Stimulated activated CD8-positive, alpha-beta memory T cell treated with anti-CD3 and anti-CD28 coated beads, Interleukin-15, amount 100 ng/mL, for 4 hours (primary cell): ENCODE measurements at places on chromosomes 16 and 17.

- no peak for DNase-seq
Observed at GRCh38 chr17:28227316-28228108, 91.5 kb upstream of the TMEM97 start.

GRCh38 chr16:85586380-85587104 is 26.6 kb upstream of the GSE1 start:
- no peak for DNase-seq

- DNase-seq = no peak
Observed at GRCh38 chr17:47983492-47984223, 12.7 kb downstream of the CDK5RAP3 start.

GRCh38 chr16:11510178-11510973 is 76.3 kb downstream of the LITAF start:
- no peak for DNase-seq

- DNase-seq = no peak
Observed at GRCh38 chr17:75301049-75301448, 11.8 kb upstream of the SLC25A19 start.

GRCh38 chr17:62652251-62653001 is 25.0 kb downstream of the MRC2 start:
- DNase-seq = no peak

DNA sequence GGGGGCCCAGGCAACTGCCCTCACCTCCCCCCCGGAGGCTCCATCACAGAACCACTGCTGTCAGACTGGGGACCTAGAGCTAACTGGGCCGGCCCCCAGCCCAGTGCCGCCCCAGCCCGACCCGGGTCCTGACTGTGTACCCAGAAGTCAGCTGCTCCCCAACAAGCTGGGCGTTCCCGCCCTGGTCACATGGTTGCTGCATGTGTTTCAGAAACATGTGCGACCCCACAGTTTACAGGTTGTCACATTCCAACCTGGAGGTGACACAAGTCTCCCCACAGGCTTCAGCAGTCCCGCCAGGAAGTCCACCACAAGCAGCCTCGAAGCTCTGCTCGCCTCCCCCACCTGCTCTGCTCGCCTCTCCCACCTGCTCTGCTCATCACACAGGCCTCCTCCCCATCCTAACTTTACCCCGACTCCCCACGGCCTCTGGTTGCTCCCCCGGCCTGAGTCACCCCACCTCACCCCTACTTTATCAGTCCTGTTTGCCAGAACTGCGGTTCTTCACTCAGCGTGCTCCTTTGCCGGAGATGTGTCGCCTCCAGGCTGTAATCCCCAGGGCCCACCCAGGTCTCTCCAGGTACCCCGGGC is 968 bp downstream of the MRPL28 start:
- no peak for DNase-seq

DNA sequence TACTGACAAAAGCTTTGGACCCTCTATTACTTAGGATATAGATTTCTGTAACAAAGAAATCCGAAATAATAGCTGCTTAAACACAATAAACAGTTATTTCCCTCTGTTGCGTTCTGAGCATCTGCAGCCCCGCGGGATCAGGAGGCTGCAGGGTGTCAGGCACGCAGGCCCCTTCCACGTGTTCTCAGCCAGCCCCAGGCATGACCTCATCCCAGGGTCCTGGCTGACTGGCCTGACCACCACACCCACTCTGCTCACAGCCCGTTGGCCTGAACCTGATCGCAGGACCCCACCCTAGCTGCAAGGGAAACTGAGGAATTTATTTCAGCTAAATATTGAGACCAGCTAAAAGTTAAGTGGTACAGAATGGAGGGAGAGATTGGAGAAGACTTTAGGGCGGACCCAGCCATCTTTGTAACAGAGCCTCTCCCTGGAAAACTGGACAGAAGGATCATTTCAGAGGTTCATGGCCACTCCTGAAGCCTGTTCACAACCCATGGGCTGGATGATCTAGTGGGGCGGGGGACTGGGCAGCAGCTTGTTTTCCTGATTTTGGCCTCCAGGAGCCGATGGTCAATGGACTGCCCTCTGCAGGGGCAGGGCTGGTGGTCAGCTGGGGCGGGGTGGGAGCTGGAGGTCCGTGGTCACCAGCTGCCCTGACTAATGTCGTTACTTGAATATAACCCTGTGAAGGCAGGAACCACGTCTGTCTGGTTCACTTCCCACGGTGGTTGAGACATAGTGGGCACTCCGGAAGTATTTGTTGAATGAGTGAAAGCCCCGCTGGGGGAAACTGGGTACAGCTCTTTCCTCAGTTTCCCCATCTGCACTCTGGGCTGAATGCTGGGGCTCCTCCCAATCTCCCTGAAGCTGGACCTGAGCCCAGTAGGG is 10.9 kb downstream of the CETP start:
- DNase-seq = no peak

GRCh38 chr17:61423967-61424649 is 24.5 kb downstream of the TBX2 start:
- no peak for DNase-seq

GRCh38 chr17:45962221-45962972 is 36.7 kb upstream of the STH start:
- DNase-seq = no peak

DNA sequence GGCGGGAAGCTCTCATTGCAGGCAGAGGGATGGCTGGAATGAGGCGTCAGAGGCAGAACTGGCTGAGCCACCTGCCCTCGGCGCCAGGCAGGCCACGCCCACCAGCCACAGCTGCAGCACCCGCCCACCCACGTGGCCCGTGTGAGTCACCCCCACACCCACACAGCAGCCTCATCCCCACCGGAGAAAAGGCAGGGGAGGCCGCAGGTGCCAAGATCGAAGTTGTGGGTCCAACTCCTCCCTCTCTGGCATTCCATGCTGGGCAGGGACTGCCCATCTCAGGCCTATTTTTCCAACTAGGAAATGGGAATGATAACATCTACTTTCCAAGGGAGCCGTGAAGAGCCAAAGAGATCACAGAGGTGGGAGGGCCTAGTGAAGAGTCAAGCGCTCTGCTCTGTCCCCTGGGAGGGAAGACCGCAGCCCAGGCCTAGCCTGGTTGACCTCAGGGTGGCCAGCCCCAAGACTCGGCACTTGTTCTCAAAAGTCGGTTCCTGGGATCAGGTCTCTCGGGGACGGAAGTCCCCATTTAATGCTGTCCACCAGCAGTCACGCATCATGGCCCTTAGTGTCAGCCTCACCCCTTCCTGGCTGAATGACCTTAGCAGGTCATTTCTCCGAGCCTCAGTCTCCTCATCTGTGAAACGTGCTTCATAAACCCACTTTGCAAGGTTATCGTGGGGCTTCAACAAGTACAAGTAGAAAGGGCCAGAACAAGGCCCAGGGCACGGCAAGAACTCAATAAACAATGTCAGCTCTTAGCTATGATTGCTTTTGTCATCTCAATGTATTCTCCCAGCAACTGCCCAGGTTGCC is at the start of gene TRPV3:
Gene TRPV3 (minus strand): TSS at position 45 of the 816 bp plus-strand sequence. CDS start 2,962 bp downstream, outside the sequence.
- peak; percentile 57 for DNase-seq

DNA sequence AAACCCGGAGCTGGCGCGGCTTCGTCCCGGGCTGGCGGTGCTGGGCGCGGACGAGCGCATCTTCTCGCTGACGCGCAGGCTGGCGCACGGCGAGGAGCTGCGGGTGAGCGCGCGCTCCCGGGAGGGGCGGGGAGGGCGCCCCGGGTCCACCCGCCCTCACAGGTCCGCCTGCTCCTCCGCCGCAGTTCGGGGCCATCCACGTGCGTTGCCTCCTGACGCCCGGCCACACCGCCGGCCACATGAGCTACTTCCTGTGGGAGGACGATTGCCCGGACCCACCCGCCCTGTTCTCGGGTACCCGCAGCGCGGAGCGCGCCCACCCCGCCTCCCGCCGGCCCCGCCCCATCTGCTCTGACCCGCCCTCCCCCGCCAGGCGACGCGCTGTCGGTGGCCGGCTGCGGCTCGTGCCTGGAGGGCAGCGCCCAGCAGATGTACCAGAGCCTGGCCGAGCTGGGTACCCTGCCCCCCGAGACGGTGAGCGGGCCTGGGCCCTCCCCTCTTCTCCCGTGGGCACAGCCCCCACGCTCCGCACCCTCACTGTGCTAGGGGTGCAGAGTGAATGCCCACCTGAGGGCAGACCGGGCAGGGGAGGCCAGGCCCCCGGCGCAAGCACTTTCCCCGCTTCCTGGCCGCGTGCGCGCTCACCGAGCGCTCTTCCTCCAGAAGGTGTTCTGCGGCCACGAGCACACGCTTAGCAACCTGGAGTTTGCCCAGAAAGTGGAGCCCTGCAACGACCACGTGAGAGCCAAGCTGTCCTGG is 1.4 kb downstream of the HAGHL start:
- DNase-seq = no peak

DNA sequence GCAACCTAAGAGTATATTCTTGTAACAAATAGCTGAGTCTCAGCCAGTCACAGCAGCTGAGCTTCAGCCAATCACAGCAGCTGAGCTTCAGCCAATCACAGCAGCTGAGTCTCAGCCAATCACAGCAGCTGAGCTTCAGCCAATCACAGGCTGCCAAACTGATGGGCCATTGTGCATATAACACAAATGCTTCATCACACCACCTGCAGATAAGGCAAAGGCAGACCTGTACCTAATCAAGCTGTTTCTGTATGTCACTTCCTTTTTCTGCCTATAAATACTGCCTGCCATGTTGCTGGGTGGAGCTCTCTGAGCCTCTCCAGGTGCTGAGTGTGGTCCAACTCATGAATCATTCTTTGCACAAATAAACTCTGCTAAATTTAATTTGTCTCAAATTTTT is 19.9 kb downstream of the MYH13 start:
- no peak for DNase-seq

DNA sequence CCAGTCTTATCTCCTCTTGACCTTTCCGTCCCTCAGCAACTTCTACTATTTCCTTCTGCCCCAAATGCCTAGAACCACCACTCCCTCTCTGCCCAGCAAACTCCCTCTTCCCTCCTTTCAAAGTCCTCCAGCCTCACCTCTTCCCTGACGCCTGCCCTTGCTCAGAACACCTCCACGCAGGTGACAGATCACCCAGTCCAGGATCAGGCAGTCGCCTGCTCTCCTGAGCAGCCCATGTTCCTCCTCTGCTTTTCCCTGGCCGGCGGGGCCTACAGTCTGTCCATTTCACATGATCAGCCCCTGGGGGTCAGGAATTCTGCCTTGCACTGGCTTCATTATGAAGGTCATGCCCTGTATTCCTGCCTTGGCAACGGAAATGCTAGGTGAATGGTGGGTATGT is 422 bp downstream of the CD300LF start:
- no peak for DNase-seq

- DNase-seq = no peak
Observed at GRCh38 chr16:65446427-65446826, 324.6 kb upstream of the CDH11 start.

DNA sequence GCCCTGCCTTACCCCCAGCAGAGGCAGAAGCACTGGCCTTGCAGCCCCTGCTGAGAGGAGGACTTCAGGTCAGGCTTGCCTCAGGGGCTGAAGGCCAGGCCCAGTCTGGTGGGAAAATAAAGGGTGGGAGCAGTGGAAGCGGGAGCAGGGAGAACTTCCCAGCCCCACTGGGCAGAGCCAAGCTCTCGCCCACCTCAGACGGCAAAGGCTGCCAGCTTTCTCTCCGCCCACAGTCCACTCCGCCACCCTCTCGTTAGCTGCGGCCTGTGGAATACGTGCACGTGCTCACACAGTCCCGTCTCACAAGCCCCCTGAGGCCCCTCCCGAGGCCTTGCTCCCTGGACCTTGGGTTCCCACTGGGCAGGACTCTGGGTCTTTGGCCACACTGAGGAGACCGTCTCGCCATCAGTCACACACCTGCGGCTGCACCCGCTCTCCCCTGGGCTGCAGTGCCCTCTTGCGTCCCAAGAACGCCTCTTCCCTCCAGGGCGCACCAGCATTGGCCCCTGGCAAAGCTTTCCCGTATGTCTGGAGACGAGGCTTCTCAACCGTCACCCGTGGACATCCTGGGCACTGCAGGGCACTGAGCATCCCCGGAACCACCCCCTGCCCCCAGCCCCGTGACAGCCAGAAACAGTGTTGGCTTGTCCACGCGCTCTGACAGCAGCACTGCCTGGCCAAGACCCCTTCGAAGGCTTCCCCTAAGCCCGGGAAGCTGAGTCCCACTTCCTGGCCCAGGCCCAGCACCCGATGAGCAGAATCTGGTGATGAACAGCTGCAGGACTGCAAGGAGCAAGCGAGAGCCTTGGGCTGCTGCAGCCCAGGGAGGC is 8.3 kb downstream of the MRPL28 start:
- no peak for DNase-seq

DNA sequence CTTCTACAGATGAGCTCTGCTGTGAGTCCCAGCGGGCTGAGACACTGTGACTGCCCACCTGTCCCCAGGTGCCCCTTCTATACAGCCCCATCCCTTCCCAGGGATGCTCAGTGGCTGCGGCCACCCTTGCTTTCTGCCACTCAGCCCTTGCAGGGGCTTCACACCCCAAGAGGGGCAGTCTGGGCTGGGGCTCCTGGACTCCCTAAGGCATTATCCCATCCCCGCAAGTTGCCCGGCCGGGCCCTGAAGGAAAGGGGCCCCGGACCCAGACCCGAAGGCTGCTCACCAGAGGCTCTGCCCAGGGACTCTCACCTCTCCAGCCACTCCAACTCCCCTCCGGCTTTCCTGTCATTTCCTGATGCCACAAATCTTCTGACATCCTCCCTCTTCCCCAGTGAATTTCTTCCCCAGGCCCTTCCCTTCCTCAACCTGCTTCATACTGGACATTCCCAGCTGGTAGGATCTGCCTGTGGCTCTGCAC is 88.5 kb upstream of the TOB1 start:
- no peak for DNase-seq

- DNase-seq = no peak
Observed at GRCh38 chr16:89716916-89717687, 3.6 kb downstream of the VPS9D1 start.

- no peak for DNase-seq
Observed at GRCh38 chr16:64534180-64534780, 587.6 kb downstream of the CDH11 start.

- no peak for DNase-seq
Observed at GRCh38 chr17:6868582-6868981, 37.1 kb upstream of the TEKT1 start.

DNA sequence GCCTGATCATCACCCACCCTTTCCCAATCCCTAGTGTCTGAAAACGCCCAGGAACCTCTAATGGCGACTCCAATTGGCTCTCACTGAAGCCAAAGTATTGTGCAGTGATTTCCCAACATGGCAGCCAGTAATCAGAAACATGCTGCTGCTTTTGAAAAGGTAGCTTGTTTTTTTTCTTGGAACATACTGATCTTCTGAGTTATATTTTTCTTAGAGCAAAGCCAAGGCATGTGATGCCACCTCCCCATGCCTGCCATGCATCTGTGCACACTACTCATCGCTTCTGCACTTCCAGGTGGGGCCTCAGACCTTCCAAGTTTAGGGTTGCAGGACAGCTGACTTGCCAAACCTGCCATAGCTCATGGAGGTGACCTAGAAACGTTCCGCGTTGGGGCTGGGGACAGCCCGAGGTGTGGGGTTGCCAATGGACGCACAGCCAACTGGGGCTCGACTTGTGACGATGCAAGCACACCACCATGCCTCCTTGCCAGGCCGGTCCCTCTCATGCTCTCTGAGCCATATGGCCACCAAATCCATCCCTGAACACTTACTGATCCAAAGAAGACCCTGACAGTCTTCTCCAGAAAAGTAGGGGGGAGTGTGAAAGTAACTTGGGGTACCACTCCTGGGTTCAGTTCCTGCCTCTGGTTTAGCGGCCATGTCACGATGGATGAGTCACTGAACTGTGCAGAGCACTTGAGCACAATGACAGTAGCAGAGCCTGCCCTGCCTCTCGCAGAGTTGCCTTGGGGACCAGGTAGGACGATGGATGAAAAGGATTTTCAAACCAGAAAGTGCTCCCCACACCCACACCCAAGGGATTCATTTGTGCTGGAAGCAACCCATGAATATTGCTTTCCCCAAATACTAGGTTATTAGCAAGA is 155.7 kb downstream of the CCDC182 start:
- DNase-seq = no peak

- DNase-seq = no peak
Observed at GRCh38 chr17:9170853-9171252, 149.5 kb downstream of the NTN1 start.

GRCh38 chr16:82638095-82638798 is 11.5 kb downstream of the CDH13 start:
- no peak for DNase-seq
